NT2/D1 (cell line): ENCODE measurements at places on chromosomes 3 and 15.

DNA sequence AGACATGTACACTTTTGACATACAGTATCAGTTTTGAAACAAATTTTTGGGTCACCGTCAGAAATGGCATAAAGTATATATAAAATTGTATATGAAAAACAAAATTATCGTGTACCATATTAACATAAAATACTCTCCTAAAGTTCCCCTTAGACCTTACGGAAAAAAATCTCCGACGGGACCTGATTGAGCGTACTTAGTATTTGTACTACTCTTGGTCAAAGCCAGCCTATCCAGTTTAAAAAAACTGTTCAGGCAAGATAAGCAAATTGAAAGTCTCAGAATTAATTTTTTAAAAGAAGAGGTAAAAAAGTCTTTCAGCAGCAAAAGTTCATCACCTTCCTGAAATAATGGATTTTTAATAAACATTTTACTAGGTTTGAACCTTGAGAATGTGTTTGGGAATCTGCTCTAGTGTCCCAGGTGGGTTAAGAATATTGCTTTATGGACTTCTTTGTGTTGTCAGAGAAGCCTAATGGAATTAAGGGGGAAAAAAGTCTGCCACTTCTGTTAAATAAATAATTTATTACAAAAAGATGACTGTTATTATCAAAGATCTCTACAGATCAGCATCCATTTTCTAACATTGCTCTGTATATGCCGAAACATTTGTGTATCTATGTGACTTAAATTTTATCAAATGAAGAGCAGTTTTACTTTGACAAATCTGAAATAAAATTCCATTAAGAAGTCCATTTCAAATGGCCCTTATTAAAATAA lies 48.6 kb downstream of the ZBTB20 start:
- DNase-seq, result no peak

DNA sequence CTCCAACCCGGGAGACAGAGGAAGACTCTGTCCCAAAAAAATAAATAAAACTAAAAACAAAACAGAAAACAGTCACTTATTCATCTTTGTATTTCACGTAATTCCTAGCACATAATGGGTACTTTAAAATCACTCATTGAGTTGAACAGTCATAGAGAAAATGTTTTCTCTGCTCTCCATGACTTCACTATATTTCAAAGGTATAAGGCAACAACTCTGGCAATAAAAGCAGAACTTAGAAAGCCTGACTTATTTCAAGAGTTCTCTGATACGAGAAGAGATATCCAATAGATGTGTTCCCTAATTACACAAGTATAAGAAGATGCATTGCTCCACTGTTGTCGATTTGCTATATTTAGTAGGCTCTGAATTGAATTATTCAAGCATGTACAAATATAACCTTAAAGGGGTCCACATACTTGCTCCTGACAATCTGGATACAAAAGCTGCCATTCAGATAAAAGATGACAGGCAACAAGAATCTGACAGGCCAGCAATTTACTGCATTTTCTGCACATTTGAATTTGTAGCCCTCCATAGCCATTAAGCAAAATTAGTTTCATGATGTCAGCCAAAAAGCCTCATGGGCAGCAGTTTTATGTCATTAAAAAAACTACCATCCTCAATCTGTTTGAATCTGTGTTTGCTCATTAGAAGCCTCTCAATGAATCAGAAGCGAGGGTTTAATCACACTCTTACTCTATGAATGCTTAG lies 47.9 kb downstream of the PEAK1 start:
- no peak for DNase-seq

GRCh38 chr3:178562947-178563232 lies 26.7 kb downstream of the KCNMB2 start:
- no peak for DNase-seq

- DNase-seq, result peak; percentile 82
These were observed 6.1 kb downstream of the IL17RD start for GRCh38 chr3:57158813-57159738.

- no peak for DNase-seq
These were observed 24.2 kb upstream of the C15orf39 start for GRCh38 chr15:75177360-75178071.

DNA sequence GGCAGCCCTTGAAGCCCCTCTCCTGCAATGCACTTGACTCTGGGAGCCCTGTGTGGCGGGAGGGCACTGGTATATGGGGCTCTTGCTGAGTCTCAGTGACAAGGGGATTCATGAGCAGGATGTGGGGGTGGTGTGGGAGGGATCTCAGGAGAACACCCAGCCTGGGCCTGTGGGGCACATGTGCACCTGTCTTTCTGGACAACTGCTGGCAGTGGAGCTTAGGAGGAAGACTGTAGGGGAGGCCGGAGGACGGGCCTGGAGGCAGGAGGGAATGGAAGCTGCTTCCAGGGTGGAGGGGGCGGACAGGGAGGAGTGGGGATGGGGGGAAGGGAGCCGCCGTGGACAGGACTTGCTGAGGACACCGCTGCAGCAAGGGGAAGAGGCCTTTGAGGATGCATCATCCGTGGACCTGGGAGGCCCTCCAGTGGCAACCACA lies 10.8 kb upstream of the SNRPA1 start:
- no peak for DNase-seq

- DNase-seq, result no peak
These were observed 175.4 kb downstream of the MBNL1 start for GRCh38 chr3:152444029-152444641.

GRCh38 chr15:81981908-81982307 lies 63.9 kb downstream of the MEX3B start:
- DNase-seq, result no peak

DNA sequence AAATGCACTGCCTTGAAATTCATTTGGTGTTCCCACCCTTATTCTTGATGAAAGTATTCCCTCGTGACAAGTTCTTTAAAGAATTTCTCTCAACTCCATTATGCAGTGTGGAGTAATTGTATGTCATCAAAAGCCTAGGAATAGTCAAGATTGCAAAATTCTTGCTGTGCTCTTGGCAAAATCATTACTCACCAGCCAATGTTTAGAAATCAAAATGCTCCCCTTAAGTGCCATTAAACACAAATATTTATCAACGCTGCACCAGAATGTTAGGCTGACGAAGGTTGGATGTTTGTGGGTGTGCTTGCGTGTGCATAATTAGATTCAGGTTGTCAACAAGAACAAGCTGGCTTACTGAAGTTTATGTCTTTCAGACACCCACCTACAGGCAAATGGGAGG lies 40.5 kb downstream of the SST start:
- DNase-seq, result no peak

GRCh38 chr3:195075941-195076875 lies 194.8 kb downstream of the XXYLT1 start:
- no peak for DNase-seq

GRCh38 chr3:192090586-192090985 lies 629.6 kb downstream of the PYDC2 start:
- DNase-seq, result peak; percentile 8

DNA sequence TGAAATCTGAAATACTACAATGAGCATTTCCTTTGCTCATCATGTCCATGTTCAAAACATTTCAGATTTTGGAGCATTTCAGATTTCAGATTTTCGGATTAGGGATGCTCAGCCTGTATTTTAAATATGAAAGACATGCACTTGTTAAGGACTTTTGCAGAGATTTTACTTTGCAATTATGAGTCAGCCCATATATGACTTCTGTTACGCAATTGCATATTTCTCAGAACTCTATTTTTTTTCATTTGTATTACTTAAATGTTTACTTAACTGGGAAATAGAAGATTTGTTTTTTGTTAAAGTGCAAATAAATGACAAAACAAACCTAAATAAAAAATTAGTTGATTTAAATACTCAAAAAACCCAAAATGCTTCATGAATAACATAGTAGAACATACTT lies 376.2 kb downstream of the ZBTB20 start:
- no peak for DNase-seq

DNA sequence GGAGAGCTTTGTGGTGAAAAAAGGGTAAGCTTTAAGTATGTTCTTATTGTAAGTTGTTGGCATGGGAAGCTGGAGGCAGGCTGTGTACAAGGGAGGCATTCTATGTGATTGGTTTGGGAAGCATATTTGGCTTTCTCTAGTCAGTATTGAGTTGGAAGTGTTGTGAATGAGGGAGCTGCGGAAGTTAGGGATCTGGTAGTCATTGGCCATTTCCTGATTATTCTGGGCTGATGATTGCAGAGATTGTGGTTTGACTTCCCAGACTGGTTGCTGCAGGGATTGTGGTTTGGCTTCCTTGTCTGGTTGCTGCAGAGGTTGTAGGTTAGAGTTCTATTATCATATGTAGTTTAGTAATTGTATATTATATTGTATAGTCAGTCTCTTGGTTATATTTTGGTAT lies 21.0 kb downstream of the STXBP5L start:
- no peak for DNase-seq

GRCh38 chr3:107970993-107971580 lies 119.7 kb downstream of the CD47 start:
- no peak for DNase-seq
